ENCODE measurements at places on chromosomes 5 and 9.

GRCh38 chr9:105206821-105207699 is 37.4 kb upstream of the SLC44A1 start:
- DNase-seq, result no peak

DNA sequence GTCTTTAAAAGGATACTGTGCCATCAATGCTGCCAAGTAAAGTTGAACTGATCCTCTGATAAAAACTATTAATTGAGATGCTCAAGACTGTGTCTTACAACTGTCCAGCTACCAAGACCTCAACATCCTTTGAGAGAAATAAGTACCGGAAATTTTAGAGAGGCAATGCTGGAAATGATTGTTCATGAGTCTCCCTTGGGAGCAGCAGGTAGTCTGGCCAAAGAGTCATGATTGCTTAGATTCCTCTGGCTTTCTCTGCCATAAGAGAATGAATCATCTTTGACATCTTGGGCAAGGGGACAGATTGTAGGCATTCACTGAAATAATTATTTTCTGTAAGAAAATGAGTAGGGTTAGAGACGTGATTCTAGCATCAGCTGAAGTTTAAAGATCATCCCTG is 466.6 kb upstream of the DAB2 start:
- DNase-seq, result no peak

DNA sequence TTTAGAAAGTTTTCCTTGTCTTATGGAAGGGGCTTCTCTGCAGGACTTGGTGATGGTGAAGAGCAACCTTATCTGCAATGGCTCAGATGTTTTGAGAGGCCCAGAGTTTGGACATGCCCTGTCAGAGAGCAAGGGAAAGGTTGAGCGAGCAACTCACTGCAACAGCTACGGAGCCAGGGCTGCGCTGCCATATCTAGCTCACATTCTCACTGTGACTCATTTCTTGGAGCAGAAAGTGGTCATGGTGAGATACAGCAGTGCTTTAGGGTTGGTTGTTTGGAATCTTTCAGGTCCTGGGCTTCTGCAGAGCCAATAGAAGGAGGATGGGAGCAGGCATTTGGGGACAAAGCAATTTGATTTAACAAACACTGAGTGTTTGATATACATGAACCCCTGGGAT is 12.3 kb downstream of the GLRA1 start:
- no peak for DNase-seq

DNA sequence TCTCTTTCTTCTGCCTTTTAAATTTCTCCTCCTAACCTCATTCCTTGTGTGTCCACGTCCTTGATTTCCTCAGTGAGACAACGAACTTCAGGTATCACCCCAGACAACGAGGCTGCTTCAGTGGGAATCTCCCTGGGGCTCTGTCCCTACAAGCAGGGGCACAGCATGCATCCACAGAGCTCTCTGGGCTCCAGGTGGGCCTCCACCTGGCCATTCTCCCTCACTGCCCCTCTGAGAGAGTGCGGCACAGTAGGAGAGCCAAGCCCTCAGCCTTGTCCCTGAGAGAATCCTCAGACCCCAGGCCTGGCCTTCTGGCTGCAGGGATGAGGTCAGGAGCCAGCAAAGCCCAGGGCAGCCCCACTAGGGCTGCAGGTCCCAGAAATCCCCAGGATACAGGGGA is 105.3 kb downstream of the LHFPL2 start:
- DNase-seq, result no peak

- DNase-seq, result no peak
Observed at GRCh38 chr9:130542457-130543228, 36.7 kb upstream of the FUBP3 start.

- no peak for DNase-seq
Observed at GRCh38 chr5:125461641-125462072, 715.2 kb upstream of the ZNF608 start.

GRCh38 chr9:118222375-118222774 is 518.2 kb downstream of the TLR4 start:
- DNase-seq, result no peak

GRCh38 chr5:128225245-128226030 is 141.9 kb downstream of the SLC12A2 start:
- DNase-seq, result no peak

- no peak for DNase-seq
Observed at GRCh38 chr9:100803956-100804355, 224.6 kb upstream of the PLPPR1 start.

- DNase-seq, result no peak
Observed at GRCh38 chr5:152523964-152524363, 118.9 kb upstream of the NMUR2 start.

DNA sequence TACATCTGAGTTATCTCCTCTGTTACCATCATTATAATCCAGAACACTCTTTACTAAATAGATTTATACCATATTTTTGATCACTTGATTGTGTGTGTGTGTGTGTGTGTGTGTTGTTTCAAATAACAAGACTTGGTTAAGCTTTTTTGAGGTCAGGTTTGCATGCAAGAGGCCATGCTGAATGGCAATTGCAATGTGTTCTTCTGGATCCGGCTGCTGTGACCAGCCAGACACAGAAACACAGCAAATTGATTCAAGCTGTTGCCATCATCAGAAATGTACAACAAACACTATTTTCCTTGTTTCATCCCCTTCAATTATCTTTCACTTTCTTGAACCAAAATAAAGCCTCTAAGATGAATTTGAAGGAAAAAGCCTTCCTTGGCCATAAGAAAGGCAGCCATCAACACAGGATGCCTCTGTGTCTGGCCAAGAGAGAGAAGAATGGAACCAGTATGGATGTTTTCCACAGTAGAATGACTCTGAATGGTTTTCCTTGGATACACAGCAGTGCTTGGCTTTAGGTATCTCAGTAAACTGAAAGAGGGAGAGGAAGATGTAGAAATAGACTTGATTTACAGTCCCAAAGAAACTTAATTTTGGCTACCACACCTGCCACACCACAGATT is 53.9 kb downstream of the DPYSL3 start:
- no peak for DNase-seq

DNA sequence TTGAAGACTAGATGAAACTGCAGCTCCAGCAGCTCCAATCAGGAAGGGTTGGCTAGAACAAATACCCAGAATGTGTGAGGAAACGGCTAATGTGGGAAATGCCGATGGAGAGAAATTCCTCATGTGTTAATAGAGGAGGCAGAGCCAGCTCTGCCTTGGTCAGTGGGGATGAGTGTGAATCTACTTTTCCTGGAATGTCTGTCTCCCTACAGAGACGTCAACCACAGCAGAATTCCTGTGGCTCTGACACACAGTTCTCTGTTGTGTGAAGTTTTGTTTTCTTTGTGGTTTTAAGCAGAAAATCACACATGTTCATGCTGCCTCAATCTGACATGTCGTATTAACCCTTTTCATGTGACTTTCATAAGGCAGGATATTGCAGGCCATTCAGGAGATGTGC is 476.6 kb upstream of the WWC1 start:
- no peak for DNase-seq

DNA sequence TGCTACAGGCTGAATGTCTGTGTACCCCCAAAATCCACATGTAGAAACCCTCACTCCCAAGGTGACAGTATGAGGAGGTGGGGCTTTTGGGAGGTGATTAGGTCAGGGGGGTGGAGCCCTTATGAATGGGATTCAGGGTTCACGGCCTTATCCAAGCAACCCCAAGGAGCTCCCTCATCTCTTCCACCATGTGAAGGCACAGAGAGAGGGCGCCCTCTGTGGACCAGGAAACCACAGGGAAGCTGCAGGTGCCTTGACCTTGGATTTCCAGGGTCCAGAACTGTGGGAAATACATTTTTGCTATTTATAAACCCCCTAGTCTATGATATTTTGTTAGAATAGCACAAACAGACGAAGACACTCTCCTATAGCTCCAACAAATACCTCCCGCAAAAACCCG is 53.6 kb upstream of the IRX2 start:
- no peak for DNase-seq

GRCh38 chr5:53613536-53613935 is 53.1 kb downstream of the NDUFS4 start:
- DNase-seq, result no peak

- no peak for DNase-seq
Observed at GRCh38 chr5:133494923-133495246, 117.5 kb downstream of the FSTL4 start.

DNA sequence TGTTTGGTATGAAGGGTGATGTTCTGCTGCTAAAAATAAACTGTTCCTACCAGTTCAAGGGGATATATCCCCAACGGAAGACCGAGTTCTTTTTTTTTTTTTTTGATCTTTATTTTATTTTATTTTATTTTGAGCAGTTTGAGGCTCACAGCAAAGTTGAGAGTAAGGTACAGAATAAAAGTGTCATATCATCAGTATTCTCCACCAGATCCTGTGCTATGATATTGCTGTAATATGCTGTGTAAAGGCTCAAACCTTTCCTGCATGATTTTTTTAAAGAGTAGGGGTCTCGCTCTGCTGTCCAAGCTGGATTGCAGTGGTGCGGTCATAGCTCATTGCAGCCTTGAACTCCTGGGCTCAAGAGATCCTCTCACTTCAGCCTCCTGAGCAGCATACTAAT is 34.8 kb upstream of the DHFR start:
- DNase-seq, result no peak

DNA sequence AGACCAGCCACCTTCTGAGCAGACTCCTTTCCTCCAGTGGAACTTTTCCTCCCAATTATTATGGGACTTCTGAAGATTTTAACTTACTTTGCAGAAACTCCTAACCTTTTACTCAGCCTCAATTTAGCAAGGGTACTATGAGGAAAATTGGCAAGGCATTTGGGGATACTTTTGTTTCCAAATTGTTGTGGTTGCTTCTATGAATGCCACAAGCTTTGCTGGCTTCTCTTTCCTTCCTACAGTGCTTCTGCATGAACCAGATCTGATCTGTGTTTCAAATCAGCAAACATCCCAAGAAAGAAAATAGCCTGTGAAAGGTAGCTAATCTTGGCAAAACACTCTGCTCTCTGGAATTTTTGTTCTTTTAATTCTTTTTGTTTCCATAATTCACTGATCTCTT is 57.3 kb upstream of the TAF11L2 start:
- DNase-seq, result no peak

GRCh38 chr5:98069876-98070512 is 703.5 kb upstream of the RGMB start:
- DNase-seq, result no peak

DNA sequence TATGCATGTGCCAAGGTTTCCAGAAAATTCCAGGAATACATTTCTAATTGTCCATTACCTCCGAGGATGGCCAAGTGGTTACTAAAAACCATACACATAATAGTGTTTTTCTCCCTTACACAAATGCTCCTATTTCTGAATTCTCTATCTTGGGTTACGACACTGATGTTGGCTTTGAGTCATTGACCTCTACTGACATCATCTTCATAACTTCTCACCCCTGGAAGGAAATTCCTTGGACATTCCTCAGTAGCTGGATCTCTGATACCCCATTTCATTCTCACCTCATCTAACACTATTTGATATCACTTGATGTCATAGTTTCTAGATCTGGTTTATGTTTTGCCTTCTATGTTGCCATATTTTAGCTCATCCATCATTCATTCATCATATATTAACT is 287.2 kb downstream of the CTNND2 start:
- no peak for DNase-seq

- no peak for DNase-seq
Observed at GRCh38 chr9:23372703-23373102, 453.3 kb downstream of the ELAVL2 start.

DNA sequence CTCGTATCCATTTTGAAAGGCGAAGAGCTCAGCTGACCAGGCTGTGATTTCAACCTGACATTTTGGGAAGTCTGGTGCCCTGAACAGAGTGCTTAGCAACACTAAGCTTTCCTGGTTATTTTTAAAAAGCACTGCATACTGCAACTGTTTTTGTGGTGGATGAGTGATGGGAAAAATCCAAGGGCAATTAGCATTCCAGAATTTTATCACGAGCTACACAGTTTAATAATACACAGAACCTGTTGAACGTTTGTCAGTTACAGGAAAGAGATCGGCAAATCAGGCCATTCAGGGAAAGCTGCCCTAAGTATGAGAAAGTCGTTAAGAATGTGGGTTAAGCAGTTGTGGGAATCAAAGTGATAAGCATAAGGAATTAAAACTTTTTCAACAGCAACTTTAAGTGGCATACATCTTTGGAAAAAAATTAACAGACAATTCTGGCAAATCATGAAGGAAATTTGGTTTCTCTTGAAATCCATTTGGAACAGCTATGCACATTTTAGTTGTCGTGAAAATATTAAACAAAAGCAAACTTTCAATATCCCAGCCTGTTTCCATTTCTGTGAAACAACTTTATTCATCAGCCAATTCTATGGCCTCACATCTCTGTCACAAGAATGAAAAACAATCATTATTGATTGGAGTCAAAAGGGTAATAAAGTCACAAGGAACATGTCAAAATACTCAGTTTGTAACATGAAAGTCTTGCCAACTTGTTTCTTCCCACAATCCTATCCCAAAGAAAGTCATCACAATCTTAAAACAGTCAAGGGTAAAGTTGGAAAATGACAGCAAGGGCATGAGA is 25.7 kb downstream of the PUM3 start:
- no peak for DNase-seq

DNA sequence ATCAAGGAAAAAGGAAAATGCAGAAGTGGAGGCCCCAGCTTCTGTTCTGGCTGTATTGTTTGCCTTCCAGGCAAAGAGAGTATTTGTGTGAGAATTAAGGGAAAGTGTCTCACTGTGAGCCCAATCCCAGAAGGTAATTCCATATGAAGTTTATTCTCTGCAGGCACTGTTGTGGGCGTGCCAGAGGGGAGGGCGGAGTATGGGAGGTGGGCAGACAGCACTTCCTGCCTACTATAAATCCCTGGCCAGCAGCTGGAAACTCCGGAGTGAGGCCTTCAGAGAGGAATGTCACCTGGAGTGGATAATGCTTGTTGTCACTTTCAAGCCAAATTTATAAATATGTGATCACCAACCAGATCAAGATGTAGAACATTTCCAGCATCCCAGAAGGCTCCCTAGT is 209.5 kb downstream of the ARHGAP26 start:
- no peak for DNase-seq

DNA sequence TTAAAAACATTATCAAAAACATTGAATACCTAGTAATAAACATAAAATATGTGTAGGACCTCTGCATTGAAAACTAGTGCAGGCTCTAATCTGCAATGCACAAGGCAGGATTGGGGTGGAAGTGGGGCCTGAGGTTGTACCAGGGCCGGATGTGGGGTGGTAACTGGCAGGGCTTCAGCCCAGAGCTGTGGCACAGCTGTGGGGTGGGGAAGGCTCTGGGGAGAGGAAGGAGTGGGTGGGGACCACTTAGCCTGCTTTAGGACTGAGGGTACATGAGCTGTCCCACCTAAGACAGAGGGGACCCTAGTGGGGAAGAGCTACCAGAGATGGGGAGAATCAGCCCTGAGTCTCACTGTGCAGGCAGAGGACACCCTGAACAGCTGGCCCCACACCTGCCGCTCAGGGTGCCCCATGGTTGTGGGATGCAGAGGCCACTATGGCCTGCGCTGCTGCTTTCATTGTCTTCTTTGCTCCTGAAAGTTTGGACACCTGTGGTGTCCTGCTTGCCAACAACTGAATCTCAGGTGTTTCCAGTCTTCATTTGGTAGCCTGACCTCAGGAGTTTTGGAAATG is 311.4 kb downstream of the TLE4 start:
- DNase-seq, result no peak

Measured in stimulated activated CD4-positive, alpha-beta T cell treated with anti-CD3 and anti-CD28 coated beads, Interleukin-1b, Interleukin-23, amount 100 ng/mL, for 24 hours (primary cell).